NCI-H187 treated with DMSO at 0.1 percent for 48 hours (cell line): ENCODE measurements at places on chromosomes 12 and 14.
A peak's percentile ranks its signal among the peaks of the same experiment; 100 is the strongest.

GRCh38 chr14:87483271-87484260, 509.4 kb downstream of the GALC start:
- no peak for DNase-seq

DNA sequence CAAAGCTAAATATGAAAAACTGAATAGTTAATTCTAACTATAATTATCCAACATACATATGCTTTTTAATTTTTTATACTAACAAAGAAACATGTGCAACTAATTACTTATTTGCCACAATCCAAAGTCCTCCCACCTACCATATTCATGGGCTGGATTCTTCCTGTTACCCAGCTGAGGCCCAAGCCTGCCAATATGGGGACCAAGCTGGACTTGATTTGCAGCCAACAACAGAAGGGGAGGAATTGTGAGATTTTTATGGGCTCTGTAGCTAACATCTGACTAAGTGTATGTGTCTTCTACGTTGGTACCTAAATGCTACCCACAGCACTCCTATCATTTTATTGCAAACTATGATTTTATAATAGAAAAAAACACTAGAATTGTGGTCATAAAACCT, 13.1 kb upstream of the ANKS1B start:
- no peak for DNase-seq

DNA sequence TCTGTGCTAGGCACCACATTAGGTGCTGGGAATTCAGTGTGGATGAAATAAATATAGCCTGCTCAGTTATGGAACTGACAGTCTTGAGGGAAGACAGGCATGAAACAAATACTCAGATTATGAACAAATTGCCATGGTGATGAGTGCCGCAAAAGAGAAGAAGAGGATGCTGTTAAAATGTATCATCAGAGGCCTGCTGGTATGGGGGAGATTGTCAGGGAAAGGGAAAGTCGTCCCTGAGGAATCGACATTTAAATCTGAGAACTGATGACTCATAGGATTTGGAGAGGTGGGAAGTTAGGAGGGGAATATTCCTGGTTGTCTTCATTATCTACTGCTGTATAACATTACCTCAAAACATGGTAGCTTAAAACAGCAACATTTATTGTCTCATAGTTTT, 42.0 kb downstream of the PPP1R36 start:
- DNase-seq: no peak

- DNase-seq: peak; percentile 99
Observed at GRCh38 chr14:61257469-61258057, 23.6 kb downstream of the TMEM30B start.

- DNase-seq: no peak
Observed at GRCh38 chr14:75295061-75295461, 16.4 kb downstream of the FOS start.

DNA sequence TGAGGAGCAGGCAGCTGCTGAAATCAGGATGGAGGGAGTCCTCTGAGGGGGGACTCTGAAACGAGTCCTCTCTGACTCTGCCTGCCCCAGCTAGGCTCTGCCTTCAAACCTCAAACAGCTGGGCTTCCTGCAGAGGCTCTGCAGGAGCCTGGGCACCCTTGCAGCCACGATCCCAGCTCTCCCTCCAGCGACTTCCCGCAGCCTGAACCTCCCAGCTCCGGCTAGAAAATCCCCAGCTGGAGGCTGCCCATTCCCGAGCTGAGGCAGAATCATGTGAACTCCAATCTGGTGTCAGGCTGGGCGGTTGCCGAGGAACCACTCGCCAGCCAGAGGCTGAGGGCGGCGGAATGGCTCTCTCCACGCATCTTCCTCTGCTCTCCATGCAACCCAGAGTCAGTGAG, at the start of gene GPR68:
GPR68 (minus strand) TSS at position 204 of the 401 bp plus-strand sequence. CDS start 9,654 bp downstream, outside the sequence.
- DNase-seq: no peak

DNA sequence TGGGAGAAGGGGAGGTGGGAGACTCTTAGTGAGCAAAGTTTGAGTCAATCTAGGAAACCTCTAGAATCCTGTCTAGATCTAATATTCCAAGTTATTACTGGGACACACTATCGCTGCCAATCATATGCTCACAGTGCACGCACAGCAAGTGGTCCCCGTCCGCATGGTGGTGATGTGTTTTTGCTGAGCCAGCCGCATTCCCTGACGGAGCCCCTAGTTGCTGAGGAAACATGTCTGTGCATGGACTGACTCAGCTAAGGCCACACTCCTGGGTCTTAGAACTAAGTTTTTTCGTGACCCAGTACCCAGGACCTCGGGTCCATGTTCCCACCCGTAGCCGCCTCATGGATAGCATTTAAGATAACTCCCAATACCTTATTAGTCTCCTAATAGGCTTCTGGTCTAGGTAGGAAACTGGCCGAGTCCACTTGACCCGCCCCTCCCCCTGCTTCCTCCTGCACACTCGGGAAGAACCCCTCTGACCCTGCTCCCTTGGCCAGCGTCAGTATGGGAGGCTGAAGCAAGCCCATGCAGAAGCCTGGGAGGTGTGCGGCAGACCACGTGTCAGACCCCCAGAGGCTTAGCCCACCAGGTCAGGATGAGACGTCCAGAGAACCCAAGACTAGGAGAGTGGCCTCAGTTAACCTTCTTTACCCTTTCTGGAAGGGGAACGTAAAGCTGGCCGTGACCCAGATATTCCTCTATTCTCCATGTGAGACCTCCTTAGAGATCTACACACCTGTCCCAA, 200.5 kb downstream of the ETV6 start:
- no peak for DNase-seq

- DNase-seq: no peak
Observed at GRCh38 chr14:63725786-63726460, 1.9 kb downstream of the SGPP1 start.
